Activated effector memory CD4-positive, alpha-beta T cell treated with anti-CD3 and anti-CD28 coated beads, Interleukin-2, amount 50 U/mL, for 16 hours (primary cell): ENCODE measurements at places on chromosomes 1 and 21.

DNA sequence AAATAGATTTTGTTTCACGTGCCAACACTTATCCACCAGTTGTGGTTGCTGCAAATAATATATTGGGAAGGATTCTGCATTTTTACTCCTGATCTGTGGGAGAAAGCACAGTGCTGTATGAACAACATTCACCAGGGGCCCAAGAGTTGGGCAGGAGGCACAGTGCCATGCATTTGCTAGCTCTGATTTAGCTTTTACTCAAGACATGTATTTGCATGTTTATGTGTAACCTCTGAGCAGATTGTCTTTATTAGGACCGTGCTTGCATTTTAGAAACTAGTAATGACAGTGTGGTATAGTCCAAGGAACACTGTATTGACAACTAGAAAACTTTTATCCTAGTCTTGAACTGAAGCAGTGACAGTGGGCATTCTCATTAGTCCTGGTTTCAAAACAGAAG is 133.9 kb upstream of the B3GALT2 start:
- no peak for DNase-seq

DNA sequence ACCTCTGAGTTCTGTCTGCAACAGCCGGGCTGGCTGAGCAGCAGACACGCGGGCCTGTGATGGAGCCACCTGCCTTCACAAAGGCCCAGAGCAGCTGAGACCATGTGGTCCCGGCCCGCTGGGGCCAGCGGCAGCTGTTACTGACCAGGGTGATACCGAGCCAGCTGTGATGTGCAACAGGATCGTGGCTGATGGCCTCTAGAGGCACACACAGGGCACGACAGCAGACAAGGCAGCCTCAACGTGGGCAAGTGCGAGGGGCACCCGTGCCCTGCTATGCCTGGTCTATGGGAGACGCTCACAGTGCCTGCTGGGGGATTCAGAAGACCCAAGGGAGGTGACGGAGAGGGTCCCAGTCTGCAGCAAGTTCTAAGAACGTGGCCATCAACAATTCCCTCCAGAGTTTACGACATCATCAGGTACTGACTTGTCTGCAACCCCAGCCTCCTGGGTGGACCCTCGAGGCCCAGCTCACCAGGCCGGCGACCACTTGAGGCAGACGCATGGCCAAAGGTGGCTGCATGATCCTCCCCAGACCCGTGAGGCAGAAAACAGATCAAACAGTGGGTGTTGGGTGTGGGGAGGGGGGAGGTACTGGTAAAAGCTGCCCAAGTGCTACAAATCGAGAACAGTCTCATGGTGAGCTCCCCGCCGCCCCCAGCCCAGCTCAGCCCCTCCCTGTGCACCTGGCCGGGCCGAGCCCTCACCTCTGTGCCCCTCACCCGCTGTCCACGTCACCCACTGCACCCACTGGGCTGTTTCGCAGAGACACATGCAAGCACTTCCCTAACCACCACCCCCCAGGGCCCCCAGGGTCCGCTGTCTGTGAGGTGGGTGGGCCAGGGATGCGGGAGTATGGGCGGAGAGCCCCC is 6.0 kb downstream of the POFUT2 start:
- DNase-seq: peak; percentile 44

DNA sequence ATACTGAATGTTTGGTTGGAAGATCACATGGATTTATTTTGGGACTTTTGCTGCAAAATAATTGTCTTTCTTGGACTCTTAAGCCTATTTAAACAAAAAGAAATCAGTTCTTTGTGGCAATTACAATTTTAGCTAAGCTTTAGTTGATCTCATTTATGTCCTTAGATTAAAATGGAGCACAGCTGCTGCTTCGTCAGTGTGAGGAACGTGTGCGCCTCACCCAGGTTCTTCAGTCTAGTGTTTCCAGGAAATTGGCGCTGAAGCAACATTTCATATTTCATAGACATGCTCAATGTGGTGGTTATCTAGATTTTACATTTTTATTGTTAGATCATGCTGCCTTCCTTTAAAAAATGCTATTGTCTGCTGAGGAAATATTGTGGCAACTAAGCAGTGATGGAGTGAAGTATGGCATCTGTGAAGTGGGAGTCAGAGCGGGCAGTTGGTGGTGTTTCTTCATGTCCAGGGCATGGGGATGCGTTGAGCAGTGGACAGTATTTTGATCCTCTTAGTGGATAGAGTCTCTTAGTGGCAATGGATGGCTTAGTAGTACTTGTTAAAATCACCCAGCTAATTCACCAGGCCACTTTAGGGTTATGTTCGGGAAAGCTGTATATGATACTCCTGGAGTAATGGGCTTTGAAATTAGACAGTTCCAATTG is 5.6 kb downstream of the DDI2 start:
- DNase-seq: no peak

DNA sequence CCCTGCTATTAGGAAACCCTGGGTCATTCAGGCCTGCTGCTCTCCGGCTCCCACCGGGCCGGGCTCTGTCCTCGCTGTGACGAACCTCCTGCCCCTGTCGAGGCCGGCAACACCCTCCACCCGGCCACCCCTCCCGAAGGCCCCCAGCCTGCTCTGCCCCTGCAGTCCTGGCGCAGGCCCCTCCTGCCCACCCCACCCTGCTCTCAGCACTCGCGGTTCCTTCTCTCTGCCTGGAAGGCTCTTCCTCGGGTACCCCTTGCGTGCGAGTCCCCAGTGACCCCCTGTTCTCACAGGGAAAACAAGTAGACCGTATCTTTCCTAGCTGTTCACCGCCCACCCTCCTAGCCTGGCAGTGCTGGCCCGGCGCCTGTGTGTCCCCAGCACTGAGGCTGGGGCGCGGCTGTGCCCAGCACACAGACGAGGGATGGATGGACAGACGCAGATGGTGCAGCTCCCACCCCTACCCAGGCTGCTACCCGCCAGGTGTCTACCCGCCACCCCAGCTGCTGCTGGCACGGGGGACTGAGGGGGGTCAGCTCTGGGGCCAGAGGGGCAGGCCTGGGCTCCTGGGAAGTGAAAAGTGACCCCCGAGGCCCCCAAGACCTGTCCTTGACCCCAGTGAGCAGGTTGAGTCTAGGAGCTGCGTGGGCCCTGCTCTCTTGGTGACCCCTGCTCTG is 3.1 kb upstream of the VWA1 start:
- DNase-seq: no peak

- DNase-seq: no peak
Observed at GRCh38 chr1:245972476-245972875, 534.6 kb downstream of the SMYD3 start.

DNA sequence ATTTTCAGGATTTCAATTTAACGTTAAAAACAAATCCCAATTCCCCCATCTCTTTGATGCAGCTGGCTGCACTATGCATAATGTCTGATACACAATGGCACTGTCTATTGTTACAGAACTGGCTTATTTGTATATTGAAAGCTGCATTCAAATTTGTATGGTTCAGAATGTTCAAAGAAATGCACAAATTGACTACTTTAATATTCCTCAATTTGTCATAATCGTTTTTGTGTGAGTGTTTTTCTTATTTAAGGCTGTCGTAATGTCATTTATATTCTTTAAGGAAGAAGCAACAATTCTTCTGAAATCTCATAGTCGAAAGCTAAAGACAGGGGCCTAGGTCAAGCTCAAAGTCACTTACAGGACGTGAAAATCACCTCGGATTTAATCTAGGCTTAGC is 341.4 kb upstream of the ZRANB2 start:
- DNase-seq: no peak

DNA sequence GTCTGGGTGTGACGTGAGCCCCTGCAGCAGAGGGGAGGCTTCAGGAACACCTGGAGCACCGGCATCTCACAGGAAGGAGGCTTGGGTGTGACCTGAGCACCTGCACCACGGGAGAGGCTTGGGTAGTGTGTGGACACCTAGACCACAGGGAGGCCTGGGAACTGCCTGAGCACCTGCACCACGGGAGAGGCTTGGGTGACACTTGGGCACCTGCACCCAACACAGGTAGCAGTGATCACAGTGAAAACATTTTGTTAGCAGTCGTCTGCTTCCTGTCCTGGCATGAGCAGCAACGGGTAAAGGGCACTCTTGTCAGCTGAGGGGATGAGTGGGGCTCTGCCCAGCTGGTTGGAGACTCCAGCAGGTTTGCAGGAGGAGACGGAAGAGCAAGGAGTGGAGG is 22.4 kb downstream of the LRRC3 start:
- no peak for DNase-seq

DNA sequence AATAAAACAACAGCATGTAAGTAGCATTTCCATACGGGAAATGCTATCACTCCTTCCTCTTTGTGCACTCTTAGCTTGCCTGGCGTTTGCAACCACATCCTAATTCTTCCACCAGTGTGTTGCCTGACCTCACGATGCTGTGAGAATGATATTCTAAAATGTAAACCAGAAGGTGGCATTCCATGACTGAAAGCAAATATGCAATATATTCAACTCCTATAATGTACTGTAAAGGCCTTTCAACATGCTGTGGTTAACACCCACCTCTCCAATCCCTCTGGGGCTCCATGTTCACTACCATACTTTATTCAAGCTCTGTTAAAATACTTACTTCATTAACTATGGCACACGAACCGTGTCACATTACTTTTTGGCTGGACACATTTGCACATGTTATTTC is 420.6 kb upstream of the DEPDC1 start:
- DNase-seq: no peak

DNA sequence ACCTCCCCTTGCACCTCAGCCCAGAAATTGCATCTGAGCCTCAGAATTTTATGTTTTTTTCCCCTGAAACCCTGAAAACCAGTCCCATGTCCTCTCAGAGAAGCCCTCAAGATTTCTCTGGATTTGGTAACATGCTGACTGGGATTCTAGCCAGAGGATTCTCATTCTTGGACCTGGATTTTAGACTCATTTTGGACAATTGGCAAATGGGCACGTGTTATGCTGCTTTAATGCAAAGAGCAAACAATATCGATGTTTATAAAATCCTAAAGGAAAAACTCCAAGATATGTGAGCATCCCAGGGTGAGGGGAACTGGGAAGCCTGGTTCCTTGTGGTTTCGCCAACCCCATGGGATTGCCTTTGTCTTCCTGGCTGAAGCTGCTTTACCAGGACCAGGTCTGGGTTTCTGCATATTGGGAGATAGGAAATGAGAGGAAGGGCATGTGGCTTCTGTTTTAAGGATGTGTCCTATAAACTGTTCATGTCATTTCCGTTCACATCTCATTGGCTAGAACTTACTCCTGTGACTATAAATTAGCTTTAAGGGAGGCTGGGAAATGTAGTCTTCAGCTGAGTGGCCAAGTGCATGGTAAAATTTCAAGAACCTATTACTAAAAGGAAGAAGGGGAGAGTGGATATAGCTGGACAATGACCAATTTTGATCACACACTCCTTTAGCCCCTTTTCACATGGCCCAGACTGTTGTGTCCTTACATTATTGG is 27.2 kb upstream of the BCL10 start:
- no peak for DNase-seq

- no peak for DNase-seq
Observed at GRCh38 chr1:53390261-53390660, 62.4 kb upstream of the LRP8 start.
